Dermis blood vessel endothelial cell (primary cell): ENCODE measurements at places on chromosomes 6 and 20. TPM values are rescaled to one million over a fixed set of nuclear protein-coding genes. Genes with fewer than 3 reads are reported as not detected.

Gene IMPG1
- not detected in 2 replicates for total RNA-seq

Gene RGS17
- 3.3 and 3.9 TPM in 2 replicates for total RNA-seq

Gene PKIB
- total RNA-seq: 0.19 TPM in 1 of 2 replicates, not detected in the other

Gene SF3B5
- total RNA-seq: 69.7 and 124 TPM in 2 replicates

Gene TREM2
- not detected in 2 replicates for total RNA-seq

Gene SNAI1
- 1.5 TPM in 2 replicates for total RNA-seq

Gene COL11A2
- 0.28 and 0.34 TPM in 2 replicates for total RNA-seq

Gene SLC17A2
- not detected in 2 replicates for total RNA-seq

Gene UNC5CL
- total RNA-seq: 0.14 and 0.17 TPM in 2 replicates

Gene CTCFL
- total RNA-seq: not detected in 2 replicates

Gene BPI
- total RNA-seq: not detected in 2 replicates

Gene GPR6
- total RNA-seq: not detected in 2 replicates
